Kidney epithelial cell (primary cell): ENCODE measurements at places on chromosomes 12 and 14. TPM values are rescaled to one million over a fixed set of nuclear protein-coding genes. Genes with fewer than 3 reads are reported as not detected.

The RTL1 gene
- 1.1 and 1.2 TPM in 2 replicates for total RNA-seq

The RNASE2 gene
- total RNA-seq, result not detected in 2 replicates

The TPPP2 gene
- not detected in 2 replicates for total RNA-seq

The KCNH3 gene
- total RNA-seq, result 0.21 and 0.41 TPM in 2 replicates

The LRFN5 gene
- 3.5 TPM in 2 replicates for total RNA-seq

The TAS2R14 gene
- total RNA-seq, result 2.5 and 3.1 TPM in 2 replicates

The TAS2R42 gene
- total RNA-seq, result not detected in 2 replicates

The GPR137C gene
- 0.46 and 1.3 TPM in 2 replicates for total RNA-seq

The RNASE3 gene
- total RNA-seq, result not detected in 2 replicates

The KCNJ8 gene
- total RNA-seq, result 0.25 and 0.27 TPM in 2 replicates

The GALNT9 gene
- 1.5 and 9.4 TPM in 2 replicates for total RNA-seq

The RAN gene
- total RNA-seq, result 344 and 351 TPM in 2 replicates

The MANSC4 gene
- not detected in 2 replicates for total RNA-seq

The CDH24 gene
- total RNA-seq, result 5.9 and 7.0 TPM in 2 replicates

The RNASE7 gene
- not detected in 2 replicates for total RNA-seq

The CLEC6A gene
- not detected in 2 replicates for total RNA-seq

The DNAH10 gene
- total RNA-seq, result under 0.01 and 0.04 TPM in 2 replicates

The RIMBP2 gene
- total RNA-seq, result 0.50 and 0.82 TPM in 2 replicates

The IAPP gene
- not detected in 2 replicates for total RNA-seq
